Aorta (tissue), 5 donors: ENCODE measurements at places on chromosomes 6 and 20. TPM values are rescaled to one million over a fixed set of nuclear protein-coding genes. Genes with fewer than 3 reads are reported as not detected.
A peak's percentile ranks its signal among the peaks of the same experiment; 100 is the strongest.

GRCh38 chr6:145036236-145036635 lies 699.1 kb downstream of the EPM2A start:
- H3K27ac ChIP-seq, result no peak overlapping the region
- H3K36me3 ChIP-seq, result no peaks in the 10 kb centered on the region
- no peaks in the 10 kb centered on the region for H3K4me1 ChIP-seq
- no peaks in the 10 kb centered on the region for H3K27me3 ChIP-seq
- no peak for DNase-seq
- H3K4me3 ChIP-seq, result no peak overlapping the region

DNA sequence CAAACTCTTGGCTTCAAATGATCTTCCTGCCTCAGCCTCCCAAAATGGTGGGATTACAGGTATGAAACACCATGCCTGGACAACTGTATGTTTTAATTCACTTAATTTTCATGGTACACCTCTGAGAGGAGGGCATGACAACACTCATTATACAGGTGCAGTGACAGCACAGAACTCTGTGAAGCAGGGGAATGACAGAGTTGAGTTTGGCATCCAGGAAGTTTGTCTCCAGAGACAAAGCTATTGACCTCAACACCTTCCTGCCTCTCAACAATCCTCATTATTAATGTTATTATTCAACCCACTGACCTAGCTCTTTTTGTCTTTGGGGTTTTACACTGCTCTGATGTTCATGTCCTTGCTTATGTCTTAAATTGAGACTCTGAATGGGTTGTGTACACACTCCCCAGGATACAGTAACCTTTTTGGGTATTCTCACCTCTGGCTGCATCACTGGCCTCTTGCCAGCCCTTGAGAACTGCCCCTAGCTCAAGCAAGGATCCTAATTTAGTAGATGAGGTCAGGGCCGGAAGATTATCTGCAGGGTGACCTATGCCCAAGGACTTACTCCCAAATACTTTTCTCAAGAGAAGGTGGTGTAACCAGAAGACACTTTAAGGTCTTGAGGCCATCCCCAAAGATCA lies 13.0 kb upstream of the IER3 start:
- DNase-seq, result no peak
- no peaks in the 10 kb centered on the region for H3K36me3 ChIP-seq
- no peak overlapping the region for H3K27ac ChIP-seq
- no peak overlapping the region for H3K4me3 ChIP-seq
- peaks cover 2% of the 10 kb centered on the region for H3K4me1 ChIP-seq

GRCh38 chr6:144543006-144543871 lies 258.1 kb downstream of the UTRN start:
- H3K36me3 ChIP-seq, result no peaks in the 10 kb centered on the region
- H3K27ac ChIP-seq, result no peak overlapping the region
- H3K27me3 ChIP-seq, result no peaks in the 10 kb centered on the region
- no peaks in the 10 kb centered on the region for H3K4me1 ChIP-seq
- no peak overlapping the region for H3K4me3 ChIP-seq
- no peak for DNase-seq

GRCh38 chr20:34747479-34747878 lies 43.3 kb downstream of the TP53INP2 start:
- H3K4me1 ChIP-seq, result no peaks in the 10 kb centered on the region
- H3K27me3 ChIP-seq, result no peaks in the 10 kb centered on the region
- no peak for DNase-seq

Gene ARFGEF3
- 2.5 TPM for total RNA-seq

- DNase-seq, result no peak
- no peak overlapping the region for H3K4me3 ChIP-seq
- H3K36me3 ChIP-seq, result peaks cover 2% of the 10 kb centered on the region
- H3K27me3 ChIP-seq, result no peaks in the 10 kb centered on the region
Observed at GRCh38 chr6:56510984-56511531, 131.6 kb downstream of the DST start.

DNA sequence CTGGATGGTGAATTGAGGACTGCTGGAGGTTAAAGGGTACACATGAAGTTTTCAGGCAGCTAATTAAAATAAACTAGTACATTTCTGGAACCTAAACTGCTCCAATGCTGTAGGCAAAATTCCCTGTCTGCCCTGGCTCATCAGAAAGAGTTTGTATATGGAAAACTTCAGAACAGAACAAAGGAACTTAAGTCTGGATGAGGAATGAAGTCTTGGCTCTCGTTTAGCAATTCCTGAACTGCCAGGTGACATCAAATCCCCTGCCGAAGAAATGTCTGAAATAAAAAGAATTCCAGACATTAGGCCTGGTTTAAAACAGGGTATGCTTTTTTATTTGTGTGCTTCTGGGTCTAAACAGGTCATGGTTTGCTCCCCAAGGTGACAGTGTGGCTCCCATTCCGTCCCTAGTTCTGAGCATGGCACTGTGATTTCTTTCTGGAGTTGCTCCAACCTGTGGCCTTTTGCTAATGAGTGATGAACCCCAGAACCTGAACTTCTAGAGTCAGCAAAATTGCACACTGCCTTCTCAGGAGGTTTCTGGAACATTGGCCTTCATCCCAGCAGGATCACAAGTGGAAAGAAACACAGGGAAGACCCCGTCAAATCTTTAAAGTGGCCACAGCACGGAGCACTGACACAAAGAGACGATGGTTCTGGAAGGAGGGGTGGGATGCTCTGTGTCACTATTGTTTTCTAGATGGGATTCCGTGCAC lies 129.4 kb upstream of the NAA20 start:
- DNase-seq, result no peak
- H3K27ac ChIP-seq, result peak overlapping the region; percentile 42
- no peaks in the 10 kb centered on the region for H3K27me3 ChIP-seq
- H3K4me3 ChIP-seq, result no peak overlapping the region
- peaks cover 11% of the 10 kb centered on the region for H3K4me1 ChIP-seq

DNA sequence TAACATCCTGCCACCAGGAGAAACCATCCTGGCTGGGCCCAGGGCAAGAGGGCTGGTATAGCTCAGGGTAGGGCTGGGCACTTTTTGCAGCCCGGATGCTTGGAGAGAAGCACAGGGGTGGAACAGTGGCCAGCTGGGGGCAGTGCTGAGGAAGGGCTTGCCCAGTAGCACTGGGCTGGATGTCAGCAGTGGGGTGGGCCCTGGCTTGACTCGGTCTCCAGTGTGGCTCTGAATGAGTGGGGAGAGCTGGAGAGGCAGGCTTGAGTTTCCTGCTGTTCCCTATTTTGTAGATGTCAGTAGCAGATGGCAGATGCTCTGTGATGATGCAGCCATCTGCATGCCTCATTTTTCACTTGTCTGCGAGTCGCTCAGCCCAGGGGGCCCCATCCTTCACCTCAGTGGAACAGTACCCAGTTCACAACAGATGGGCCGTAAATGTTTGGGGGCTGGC lies 56.3 kb upstream of the TULP1 start:
- no peak overlapping the region for H3K4me3 ChIP-seq
- no peaks in the 10 kb centered on the region for H3K27me3 ChIP-seq
- no peaks in the 10 kb centered on the region for H3K36me3 ChIP-seq
- DNase-seq, result peak; percentile 81
- H3K4me1 ChIP-seq, result no peaks in the 10 kb centered on the region
- no peak overlapping the region for H3K27ac ChIP-seq

DNA sequence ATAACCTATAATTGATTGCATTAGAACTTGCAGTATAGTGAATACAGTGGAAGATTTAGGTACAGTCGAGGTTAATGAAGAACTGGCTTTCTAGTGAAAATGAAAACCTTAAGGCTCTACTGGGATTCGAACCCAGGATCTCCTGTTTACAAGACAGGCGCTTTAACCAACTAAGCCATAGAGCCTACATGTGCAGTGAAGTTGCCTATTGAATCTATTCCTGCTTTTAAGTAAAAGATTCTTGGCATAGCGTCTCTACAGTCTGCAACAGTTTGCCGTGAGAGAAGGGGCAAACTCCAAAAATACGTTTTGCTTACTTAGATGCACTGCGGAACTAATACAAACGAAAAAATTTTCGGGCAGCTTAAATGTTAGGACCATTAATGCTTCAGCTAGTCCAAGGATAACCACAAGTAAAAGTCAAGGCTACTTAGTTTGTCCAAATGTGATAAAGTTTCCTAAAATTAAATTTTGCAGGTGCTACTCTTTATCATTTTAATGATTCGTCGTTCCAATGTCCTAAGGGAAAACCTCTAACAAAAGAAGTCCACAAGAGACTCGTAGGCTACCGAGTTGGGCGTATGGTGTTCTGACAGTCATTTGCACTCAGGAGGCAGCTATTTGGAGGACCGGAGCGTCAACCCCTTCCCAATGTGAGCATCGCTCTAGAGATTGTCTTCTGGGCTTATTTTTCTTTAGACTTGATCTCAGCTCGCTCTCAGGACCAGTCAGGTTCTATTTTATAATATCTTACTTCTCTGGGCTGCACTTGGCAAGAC lies 31.3 kb upstream of the ZSCAN23 start:
- H3K27ac ChIP-seq, result no peak overlapping the region
- H3K4me3 ChIP-seq, result no peak overlapping the region
- no peak for DNase-seq
- no peaks in the 10 kb centered on the region for H3K4me1 ChIP-seq

DNA sequence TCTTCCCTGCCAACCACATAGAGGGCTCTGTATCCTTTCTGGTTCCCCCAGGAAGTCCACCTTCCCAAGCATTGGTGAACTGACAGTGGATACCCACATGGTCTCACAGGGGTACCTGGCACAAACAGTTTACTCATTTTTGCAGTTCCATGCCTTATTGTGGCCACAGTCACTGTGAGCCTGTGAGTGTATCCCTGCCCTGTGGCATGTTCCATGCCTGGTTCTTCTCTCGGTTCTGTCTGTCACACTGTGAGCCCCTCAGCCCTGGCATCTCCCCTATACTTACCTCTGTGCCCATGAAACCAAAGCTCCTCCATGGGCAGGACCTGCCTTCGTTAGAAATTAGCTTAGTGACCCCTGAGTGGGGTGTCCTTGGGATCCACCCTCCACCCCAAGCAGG lies 107.8 kb downstream of the TOX2 start:
- H3K27ac ChIP-seq, result no peak overlapping the region
- H3K27me3 ChIP-seq, result no peaks in the 10 kb centered on the region
- no peak for DNase-seq
- no peaks in the 10 kb centered on the region for H3K36me3 ChIP-seq
- peaks cover 5% of the 10 kb centered on the region for H3K4me1 ChIP-seq

GRCh38 chr6:126803769-126804168 lies 314.7 kb upstream of the RSPO3 start:
- no peaks in the 10 kb centered on the region for H3K4me1 ChIP-seq
- DNase-seq, result no peak
- H3K27ac ChIP-seq, result no peak overlapping the region
- H3K27me3 ChIP-seq, result no peaks in the 10 kb centered on the region
- no peaks in the 10 kb centered on the region for H3K36me3 ChIP-seq

Gene HFE
- total RNA-seq, result 17.9 TPM

Gene CHRNA4
- not detected for total RNA-seq

Gene GPRC6A
- not detected for total RNA-seq

GRCh38 chr6:113137426-113137825 lies 719.7 kb upstream of the MARCKS start:
- H3K4me3 ChIP-seq, result no peak overlapping the region
- H3K36me3 ChIP-seq, result no peaks in the 10 kb centered on the region
- H3K27ac ChIP-seq, result no peak overlapping the region
- H3K27me3 ChIP-seq, result no peaks in the 10 kb centered on the region
